Gastrocnemius medialis (tissue), 4 donors: ENCODE measurements at places on chromosomes 5 and 9. TPM values are rescaled to one million over a fixed set of nuclear protein-coding genes. Genes with fewer than 3 reads are reported as not detected.

Gene ZNF366
- total RNA-seq: 2.0 TPM

Gene COMMD10
- 34.6 TPM for total RNA-seq

Gene CYLC2
- total RNA-seq: not detected

Gene ACTBL2
- not detected for total RNA-seq

GRCh38 chr9:99058964-99059921, 45.7 kb upstream of the TGFBR1 start:
- H3K4me3 ChIP-seq: no peak overlapping the region
- H3K27ac ChIP-seq: peak overlapping the region; percentile 37
- no peaks in the 10 kb centered on the region for H3K4me1 ChIP-seq
- no peaks in the 10 kb centered on the region for H3K27me3 ChIP-seq
- no peaks in the 10 kb centered on the region for H3K36me3 ChIP-seq

DNA sequence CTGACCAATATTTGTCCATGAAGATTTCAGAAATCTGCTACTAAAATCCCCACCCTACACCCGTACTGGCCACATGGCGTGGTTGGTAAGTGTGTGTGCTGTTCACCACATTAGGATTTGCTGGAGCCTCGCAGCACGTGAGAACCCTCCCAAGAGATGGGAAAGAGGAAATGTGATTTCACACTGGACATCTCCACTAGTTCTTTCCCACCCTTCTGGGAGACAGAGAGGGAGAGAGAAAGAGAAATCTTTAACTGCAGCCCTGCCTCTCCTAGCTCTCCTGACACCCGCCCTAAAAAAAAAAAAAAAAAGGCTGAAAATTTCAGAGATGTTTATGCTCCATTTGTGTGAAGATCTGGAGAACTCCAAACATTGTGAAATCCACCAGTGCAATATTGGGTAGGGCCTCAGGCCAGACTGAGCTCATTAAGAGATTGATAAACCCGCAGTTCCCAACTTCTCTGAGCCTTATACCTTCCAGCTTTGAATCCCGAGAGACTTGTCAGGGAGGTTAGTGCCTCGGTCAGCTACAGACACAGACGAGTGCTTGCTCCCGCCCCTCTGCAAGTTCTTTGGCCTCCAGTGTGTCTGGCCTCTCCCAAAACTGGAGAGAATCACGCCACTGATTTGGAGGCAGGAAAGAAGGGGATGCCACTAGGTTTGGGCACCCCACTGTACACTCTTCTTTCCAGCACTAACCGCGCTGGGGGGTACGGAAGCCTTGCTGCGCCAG, 1.9 kb downstream of the SPRY4 start:
- H3K36me3 ChIP-seq: no peaks in the 10 kb centered on the region
- H3K4me3 ChIP-seq: peak overlapping the region; percentile 64
- H3K27ac ChIP-seq: peak overlapping the region; percentile 70
- peaks cover 53% of the 10 kb centered on the region for H3K4me1 ChIP-seq
- peak; percentile 57 for DNase-seq

GRCh38 chr9:98530275-98530674, 178.5 kb downstream of the GABBR2 start:
- DNase-seq: no peak
- no peaks in the 10 kb centered on the region for H3K27me3 ChIP-seq
- no peak overlapping the region for H3K27ac ChIP-seq
- no peaks in the 10 kb centered on the region for H3K36me3 ChIP-seq
- no peaks in the 10 kb centered on the region for H3K4me1 ChIP-seq

- H3K27ac ChIP-seq: no peak overlapping the region
- no peaks in the 10 kb centered on the region for H3K36me3 ChIP-seq
- no peaks in the 10 kb centered on the region for H3K27me3 ChIP-seq
- no peaks in the 10 kb centered on the region for H3K4me1 ChIP-seq
- no peak overlapping the region for H3K4me3 ChIP-seq
Measured at GRCh38 chr9:133948561-133949485, 43.3 kb downstream of the VAV2 start.

- no peak for DNase-seq
- no peaks in the 10 kb centered on the region for H3K36me3 ChIP-seq
- H3K4me1 ChIP-seq: no peaks in the 10 kb centered on the region
- no peak overlapping the region for H3K27ac ChIP-seq
Measured at GRCh38 chr5:83672646-83673045, 48.0 kb downstream of the HAPLN1 start.

DNA sequence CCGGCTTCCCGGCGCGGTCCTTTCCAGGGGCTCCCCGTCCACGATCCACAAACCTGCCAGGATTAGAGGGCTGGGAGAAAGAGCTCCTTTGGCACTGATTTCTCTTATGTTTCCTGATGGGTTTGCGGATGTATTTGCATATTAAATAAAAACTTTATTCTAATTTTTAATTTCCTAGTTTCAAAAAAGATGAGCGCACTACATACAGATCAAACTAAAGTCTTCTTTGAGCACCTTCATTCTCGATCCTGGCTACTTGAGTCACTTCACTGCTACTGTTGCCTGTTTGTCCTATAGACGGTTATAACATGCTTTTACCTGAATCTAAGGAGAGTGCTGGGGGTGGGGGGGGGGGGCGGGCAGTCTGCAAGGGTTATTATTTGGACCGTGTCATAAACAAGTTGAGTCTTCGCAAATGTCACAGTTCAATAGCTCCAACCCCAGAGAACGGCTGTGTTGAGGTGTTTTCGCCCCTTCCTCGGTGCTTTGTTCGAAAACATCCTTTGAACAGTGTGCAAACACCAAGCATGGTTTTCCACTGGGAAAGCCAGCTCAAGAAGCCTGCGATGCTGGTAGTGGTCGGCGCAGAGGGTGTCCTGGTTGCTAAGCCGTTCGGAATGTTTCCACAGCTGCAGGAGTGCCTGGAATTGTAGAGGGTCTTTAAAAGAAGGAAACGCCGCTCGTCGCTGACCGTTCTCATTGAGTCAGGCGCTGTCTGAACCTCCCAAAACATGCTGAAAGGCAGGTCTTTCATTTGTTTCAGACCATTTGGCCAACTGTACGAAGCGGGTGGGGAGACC, 1.1 kb upstream of the STK10 start:
- H3K4me3 ChIP-seq: peak overlapping the region; percentile 57
- DNase-seq: no peak
- no peaks in the 10 kb centered on the region for H3K27me3 ChIP-seq
- no peaks in the 10 kb centered on the region for H3K36me3 ChIP-seq
- peaks cover 14% of the 10 kb centered on the region for H3K4me1 ChIP-seq
- peak overlapping the region; percentile 86 for H3K27ac ChIP-seq
